Common myeloid progenitor, CD34-positive (primary cell): ENCODE measurements at places on chromosomes 5 and 9.

- DNase-seq, result no peak
These were observed 17.7 kb upstream of the SYK start for GRCh38 chr9:90783964-90784363.

DNA sequence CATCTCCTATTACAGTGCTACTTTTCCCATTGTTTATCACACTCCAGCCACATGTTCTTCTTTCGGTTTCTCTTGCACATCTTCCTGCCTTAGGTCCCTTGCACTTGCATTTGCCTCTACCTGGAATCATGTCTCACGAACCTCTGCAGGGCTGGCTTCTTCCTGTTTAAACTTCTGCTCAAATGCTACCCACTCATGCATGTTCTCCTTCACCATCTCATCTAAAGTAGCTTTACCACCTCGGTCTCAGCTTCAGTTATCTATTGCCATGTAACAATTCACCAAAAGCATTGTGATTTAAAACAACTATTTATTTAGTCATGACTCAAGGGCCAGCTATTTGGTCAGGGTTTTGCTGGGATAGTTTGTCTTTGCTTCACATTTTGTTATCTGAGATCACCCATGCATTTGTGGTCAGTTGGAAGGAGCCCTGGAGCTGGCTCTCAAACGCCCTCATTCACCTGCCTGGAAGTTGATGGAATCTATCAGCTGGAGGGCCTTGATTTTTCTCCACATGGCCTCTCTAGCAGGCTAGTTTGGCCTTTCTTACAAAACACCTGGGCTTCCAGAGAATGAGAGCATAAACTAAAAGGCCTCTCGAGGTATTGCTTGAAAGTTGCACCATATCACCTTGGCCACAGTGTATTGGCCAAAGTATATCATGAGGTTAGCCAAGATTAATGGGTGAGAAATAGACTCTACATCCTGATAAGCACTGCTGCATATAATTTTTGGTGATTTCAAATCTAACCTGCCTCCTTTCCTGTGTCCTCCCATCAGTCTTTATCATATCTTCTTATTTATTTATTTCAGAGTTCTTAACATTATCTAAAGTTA is 21.4 kb downstream of the SPINK1 start:
- no peak for DNase-seq

DNA sequence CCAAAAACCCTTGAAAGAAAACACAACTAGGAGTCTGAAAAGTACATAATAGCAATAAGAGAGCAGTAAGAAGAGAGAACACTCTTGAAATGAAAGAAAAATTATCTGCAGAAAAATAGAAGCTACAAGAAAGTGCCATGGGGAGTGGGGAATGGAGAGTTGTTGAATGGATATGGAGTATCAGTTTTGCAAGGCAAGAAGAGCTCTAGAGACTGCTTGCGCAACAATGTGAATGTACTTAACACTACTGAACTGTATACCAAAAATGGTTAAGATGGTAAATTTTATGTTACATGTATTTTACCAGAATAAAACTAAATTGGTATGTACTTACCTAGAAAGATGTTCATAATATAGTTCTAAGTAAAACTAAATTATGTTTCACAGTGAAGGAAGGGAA is 54.8 kb upstream of the RASGRF2 start:
- no peak for DNase-seq

GRCh38 chr5:107545486-107545885 is 125.3 kb downstream of the EFNA5 start:
- no peak for DNase-seq

GRCh38 chr9:20253635-20254034 is 368.7 kb downstream of the MLLT3 start:
- no peak for DNase-seq

- DNase-seq, result no peak
These were observed 23.4 kb downstream of the LSM11 start for GRCh38 chr5:157766902-157767301.

GRCh38 chr5:159309689-159310433 is 20.4 kb downstream of the IL12B start:
- no peak for DNase-seq

- DNase-seq, result peak; percentile 13
These were observed 234.3 kb upstream of the TMEM161B start for GRCh38 chr5:88503041-88503345.

- DNase-seq, result no peak
These were observed 22.4 kb upstream of the NREP start for GRCh38 chr5:111779260-111779921.

- DNase-seq, result no peak
These were observed 17.0 kb downstream of the LARS1 start for GRCh38 chr5:146165460-146165859.

DNA sequence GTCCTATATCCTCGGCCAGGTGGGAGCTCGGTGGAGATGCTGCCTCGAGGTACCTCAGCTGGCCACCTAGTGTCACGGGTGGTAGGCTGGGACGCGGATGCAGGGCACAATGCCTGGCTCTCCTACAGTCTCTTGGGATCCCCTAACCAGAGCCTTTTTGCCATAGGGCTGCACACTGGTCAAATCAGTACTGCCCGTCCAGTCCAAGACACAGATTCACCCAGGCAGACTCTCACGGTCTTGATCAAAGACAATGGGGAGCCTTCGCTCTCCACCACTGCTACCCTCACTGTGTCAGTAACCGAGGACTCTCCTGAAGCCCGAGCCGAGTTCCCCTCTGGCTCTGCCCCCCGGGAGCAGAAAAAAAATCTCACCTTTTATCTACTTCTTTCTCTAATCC is 2.0 kb downstream of the PCDHGC3 start:
- no peak for DNase-seq

GRCh38 chr9:72635197-72635596 is 113.8 kb downstream of the TMC1 start:
- peak; percentile 38 for DNase-seq

GRCh38 chr5:82855893-82856550 is 221.2 kb downstream of the TMEM167A start:
- DNase-seq, result no peak

DNA sequence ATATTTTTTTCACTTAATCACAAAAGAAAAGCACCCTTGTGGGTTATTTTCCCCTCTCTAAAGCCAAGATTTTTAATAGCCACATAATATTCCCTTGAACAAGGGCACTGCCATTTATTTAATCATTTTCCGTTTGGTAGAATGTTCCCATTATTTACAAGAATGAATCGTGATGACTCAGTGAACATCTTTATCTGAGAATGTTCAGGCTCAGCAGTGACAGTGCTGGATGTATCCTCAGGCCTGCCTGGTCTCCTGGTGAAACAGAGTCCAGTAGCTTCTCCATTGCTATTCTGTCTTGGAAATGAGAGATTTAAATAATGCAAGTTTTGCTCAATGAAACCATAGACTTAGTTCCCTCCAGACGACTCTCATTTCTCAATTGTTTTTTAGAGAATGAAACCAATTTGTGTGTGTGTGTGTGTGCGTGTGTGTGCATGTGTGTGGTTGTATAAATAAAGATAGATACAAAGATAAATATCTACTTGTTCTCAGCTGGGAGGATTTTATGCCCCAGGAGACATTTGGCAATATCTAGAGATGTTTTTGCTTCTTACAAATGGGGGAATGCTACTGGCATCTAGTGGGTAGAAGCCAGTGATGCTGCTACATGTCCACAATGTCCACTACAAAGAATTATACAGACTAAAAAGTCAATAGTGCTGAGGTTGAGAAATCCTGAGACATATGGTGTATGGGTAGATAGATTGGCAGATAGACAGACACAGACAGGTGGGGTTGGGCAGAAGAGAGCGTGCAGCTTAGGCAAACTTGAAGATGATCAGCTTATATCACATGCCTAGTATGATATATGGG is 55.0 kb downstream of the PAPPA start:
- no peak for DNase-seq

DNA sequence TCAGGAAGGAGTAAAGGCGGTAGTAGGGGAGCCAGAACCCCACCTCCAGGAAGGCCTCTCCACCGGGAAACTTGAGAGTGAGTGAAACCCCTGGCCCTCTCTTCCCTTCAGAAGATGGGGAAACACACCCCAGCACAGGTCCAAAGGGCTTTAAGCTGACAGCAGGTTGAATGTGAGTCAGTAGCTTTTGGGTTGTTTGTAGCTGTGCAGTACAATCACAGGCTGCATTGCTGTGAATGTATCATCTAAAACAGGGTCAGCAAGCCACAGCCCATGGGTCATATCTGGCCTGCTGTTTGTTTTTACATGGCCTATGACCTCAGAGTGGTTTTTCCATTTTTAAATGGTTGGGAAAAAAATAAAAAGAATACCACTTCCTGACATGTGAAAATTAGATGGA is 10.0 kb downstream of the OTULINL start:
- DNase-seq, result no peak

GRCh38 chr5:167332309-167332708 is 959.1 kb upstream of the WWC1 start:
- no peak for DNase-seq

- no peak for DNase-seq
These were observed 165.8 kb upstream of the CDH6 start for GRCh38 chr5:31027721-31028120.

GRCh38 chr5:135393691-135394090 is 5.3 kb downstream of the MACROH2A1 start:
- DNase-seq, result no peak

DNA sequence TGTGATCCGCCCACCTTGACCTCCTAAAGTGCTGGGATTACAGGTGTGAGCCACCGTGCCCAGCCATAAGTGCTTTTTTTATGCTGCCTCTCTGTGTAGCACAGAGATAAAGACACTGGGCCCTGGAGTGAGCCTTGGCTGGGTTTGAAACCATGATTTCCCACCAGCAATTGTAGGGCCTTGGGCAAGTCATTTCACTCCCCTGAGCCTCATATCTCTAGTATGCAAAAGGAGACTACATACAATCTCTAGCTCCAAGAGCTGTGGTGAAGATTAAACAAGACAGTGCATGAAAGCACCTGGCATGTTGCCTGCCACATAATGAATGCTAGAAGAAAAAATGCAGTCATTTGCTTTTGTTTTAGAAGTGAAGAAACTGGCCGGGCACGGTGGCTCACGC is 3.9 kb downstream of the FABP6 start:
- no peak for DNase-seq

DNA sequence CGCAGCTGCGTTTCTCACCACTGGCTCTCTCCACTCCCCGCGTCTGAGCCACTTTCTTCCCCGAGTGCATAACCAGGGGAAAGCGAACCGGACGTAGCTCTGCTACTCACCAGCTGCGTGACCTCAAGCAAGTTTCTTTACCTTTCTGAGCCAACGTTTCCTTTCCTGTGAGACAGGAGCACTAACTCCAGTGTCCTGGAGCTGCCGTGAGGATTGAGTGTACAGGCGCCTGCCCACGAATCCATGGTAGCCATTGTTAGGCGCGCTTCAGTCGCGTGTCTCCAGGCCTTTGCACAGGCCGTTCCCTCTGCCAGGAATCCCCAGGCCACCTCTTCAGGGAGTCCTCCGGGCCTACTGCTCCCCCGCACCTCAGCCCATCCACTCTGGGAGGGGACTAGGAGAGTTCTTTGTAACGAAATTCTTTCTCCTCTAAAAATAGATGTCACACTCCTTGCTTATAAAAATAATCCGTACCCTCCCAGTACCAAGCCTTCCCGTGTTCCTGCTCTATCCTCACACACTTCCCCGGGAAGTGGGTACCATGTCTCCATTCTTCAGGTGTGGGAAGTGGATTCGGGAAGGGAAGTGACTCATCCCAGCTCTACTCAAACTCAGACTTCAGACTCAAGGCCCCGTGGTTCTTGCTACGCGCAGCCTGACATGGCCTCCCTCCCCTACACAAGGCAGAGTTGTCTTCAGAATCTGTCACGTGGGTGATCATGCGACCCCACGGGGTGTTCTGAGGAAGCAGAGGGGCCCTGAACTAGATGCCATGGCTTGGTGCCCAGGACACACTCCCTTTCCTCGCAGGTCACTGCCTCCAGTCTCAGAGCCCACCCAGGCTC is 16.1 kb upstream of the CRB2 start:
- DNase-seq, result peak; percentile 81

- no peak for DNase-seq
These were observed 19.9 kb downstream of the UGT3A1 start for GRCh38 chr5:35971186-35971877.

DNA sequence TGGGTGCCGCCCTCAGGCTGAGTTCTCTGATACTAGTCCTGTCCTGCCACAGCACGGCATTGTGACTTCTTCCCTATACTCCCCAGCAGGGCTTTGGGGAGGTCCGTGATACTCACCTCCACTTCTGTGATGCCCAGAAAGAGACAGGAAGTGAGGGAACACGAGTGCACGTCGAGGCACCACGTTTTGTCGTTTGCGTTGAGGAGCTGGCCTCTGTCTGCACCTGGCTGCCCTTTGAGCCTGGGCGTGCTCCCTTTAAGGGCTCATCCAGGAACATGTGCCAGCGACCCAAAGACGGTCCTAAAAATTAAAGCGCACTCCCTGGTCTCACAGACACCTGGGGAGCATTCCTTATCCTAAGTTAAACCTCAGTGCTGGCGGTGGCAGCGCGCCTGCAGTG is 8.7 kb upstream of the IRX4 start:
- no peak for DNase-seq

GRCh38 chr9:121609822-121610637 is 41.4 kb upstream of the DAB2IP start:
- no peak for DNase-seq

DNA sequence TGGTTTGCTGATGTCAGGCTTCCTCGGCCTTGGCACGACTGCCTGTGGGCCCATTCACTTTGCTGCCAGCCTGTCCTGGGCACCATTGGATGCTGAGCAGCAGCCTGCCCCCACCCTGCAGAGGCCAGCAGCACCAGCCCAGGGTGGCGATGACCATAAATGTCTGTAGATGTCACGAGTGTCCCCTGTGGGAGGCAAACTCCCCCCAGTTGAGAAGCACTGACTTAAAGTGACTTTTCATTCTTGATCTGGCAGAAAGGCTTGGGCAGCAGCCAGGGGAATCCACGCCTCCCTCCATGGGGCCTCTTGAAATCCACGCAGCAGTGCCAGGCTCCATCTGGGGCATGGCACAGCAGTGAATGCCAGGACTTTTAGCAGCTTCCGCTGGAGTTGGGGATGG is 21.8 kb downstream of the IRX4 start:
- no peak for DNase-seq

GRCh38 chr5:180119903-180120236 is 48.3 kb upstream of the RNF130 start:
- DNase-seq, result no peak

GRCh38 chr5:1108865-1109174 is 3.0 kb downstream of the SLC12A7 start:
- DNase-seq, result no peak

DNA sequence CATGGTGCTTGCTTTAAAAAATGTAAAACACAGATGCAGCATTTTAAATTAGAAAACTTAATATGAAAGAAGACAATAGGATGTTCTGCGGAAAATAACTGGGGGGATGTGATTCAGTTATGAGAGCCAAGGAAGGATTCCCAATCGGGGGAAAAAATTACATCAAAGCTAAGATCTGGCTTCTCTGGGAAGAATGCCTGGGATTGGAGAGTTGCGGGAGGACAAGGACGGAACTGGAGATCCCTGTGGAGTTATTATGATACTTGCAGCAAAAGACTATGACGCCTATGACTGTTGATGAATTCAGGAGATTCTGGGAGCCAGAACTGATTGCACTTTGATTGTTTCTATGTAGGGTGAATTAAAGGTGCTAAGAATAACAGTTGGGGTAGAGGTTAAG is 24.6 kb downstream of the MTX3 start:
- DNase-seq, result no peak
